PC-3 (cell line): ENCODE measurements at places on chromosomes 7 and 10. TPM values are rescaled to one million over a fixed set of nuclear protein-coding genes. Genes with fewer than 3 reads are reported as not detected.
A peak's percentile ranks its signal among the peaks of the same experiment; 100 is the strongest.

- H3K27ac ChIP-seq, result no peak overlapping the region
- peaks cover 10% of the 10 kb centered on the region for H3K4me1 ChIP-seq
- H3K36me3 ChIP-seq, result no peaks in the 10 kb centered on the region
- H3K4me3 ChIP-seq, result no peak overlapping the region
- H3K27me3 ChIP-seq, result no peaks in the 10 kb centered on the region
- no peak for DNase-seq
These were observed 28.9 kb downstream of the ADD3 start for GRCh38 chr10:110036640-110037039.

DNA sequence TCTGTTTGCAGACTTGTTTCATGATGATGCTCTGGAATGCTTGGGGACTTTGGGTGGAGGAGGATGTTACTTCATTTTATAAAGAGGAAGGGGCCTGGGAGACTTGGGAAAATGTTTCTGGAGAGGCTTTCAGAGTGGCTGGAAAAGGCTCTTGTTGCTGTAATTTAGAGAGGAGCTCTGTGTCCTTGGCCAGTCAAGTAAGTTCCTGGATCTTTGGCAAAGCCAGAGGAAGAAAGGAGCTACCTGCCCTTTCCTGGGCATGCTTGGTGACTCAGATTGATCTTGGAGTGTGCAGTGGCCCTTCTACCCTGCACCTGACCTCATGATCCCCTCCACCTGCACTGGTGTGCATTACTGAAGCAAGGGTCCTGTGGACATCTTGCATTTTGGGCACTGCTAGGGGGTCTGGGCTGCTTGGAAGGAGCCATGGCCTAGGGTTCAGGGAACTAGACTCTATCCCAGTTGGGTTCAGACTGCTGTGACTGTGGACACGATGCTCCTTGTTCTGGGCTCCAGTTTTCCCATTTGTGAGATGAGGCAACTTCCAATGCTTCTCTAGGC, 56.1 kb downstream of the ADCYAP1R1 start:
- no peak overlapping the region for H3K27ac ChIP-seq
- H3K36me3 ChIP-seq, result no peaks in the 10 kb centered on the region
- H3K27me3 ChIP-seq, result 0 out of 2 replicates have a peak, but pooled peaks cover 8% of the 10 kb centered on the region
- H3K4me3 ChIP-seq, result no peak overlapping the region
- no peaks in the 10 kb centered on the region for H3K4me1 ChIP-seq
- no peak for DNase-seq

DNA sequence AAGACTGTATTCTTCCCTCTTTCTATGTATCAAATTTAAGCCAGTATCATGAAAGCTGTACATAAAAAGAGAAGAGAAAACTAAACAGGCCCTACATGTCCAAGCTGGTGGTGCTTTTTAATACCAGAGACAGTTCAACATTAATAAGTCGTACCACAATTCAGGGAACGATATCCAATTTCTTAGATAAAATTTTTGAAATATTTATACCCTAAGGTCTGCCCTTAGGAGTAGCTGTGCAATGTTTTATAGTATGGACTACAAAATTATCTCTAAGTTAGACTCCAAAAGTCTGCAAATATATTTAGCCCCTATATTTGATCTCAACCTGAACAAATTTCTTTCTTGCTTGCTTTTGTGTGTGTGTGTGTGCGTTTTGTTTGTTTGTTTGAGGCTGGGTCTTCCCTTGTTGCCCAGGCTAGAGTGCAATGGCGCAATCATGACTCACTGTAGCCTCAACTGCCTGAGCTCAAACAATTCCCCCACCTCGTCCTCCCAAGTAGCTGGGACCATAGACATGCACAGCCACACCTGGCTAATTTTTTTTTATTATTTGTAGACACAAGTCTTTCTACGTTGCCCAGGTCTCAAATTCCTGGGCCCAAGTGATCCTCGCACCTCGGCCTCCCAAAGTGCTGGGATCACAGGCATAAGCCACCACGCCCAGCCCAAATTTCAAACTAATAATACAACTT, 13.2 kb downstream of the ARHGAP19 start:
- peaks cover 10% of the 10 kb centered on the region for H3K4me1 ChIP-seq
- H3K27me3 ChIP-seq, result no peaks in the 10 kb centered on the region
- H3K27ac ChIP-seq, result no peak overlapping the region
- no peaks in the 10 kb centered on the region for H3K36me3 ChIP-seq
- DNase-seq, result peak; percentile 6

DNA sequence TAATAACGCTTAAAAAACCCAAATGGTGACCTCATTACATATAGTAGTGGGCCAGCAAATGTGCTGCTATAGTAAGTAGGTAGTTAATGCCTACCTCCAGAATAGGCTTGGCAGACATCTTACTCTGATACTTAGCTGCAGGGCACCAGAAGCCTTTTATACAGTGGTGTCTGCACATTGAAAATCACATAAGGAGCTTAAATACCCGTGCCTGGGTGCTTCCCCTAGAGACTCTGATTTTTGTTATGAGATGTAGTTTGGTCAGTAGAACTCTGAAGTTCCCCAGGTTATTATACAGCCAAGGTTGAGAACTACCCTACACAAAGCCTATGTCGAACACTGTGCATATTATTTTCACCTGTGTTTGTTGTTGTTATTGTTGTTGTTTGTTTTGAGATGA, 47.2 kb downstream of the ANKIB1 start:
- no peak overlapping the region for H3K27ac ChIP-seq
- H3K4me3 ChIP-seq, result no peak overlapping the region
- no peak for DNase-seq
- no peaks in the 10 kb centered on the region for H3K27me3 ChIP-seq
- H3K36me3 ChIP-seq, result peaks cover 4% of the 10 kb centered on the region
- H3K4me1 ChIP-seq, result no peaks in the 10 kb centered on the region

GRCh38 chr10:119278126-119278709, 70.8 kb downstream of the GRK5 start:
- no peaks in the 10 kb centered on the region for H3K27me3 ChIP-seq
- no peak for DNase-seq
- no peaks in the 10 kb centered on the region for H3K36me3 ChIP-seq
- H3K4me3 ChIP-seq, result no peak overlapping the region
- H3K27ac ChIP-seq, result no peak overlapping the region

DNA sequence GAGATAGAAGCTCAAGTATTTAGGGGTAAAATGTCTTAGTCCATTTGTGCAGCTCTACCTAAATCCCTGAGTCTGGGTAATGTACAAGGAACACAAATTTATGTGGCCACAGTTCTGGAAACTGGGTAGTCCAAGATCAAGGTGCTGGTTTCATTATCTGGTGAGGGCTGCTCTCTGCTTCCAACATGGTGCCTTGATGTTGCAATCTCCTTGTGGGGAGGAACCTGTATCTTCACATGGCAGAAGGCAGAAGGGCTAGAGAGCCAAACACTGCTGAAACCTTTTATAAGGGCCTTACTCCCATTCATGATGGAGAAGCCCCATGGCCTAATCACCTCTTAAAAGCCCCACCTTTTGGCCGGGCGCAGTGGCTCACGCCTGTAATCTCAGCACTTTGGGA, 8.7 kb upstream of the BAZ1B start:
- H3K27me3 ChIP-seq, result no peaks in the 10 kb centered on the region
- no peak overlapping the region for H3K27ac ChIP-seq
- no peaks in the 10 kb centered on the region for H3K36me3 ChIP-seq

DNA sequence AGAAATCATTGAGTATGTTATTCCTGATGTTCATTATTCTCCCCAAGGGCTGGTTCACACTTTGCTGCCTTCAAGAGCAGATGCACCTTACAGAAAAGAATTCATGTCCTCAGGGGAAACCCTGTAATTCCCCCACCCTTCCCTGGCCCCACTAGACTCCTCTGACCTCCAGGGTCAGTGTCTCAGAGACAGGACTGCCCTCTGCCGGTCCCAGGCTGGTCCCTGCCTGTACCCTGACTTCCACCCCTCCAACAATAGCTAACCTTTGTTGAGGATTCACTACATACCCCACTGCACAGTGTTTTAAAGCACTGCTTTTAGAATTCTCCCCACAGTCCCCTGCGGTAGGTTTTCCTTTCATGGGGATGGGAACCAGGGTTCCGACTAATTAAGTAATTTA, 4.4 kb upstream of the SEPHS1 start:
- no peaks in the 10 kb centered on the region for H3K36me3 ChIP-seq
- no peaks in the 10 kb centered on the region for H3K27me3 ChIP-seq

GRCh38 chr7:11457419-11457818, 374.6 kb downstream of the THSD7A start:
- no peaks in the 10 kb centered on the region for H3K36me3 ChIP-seq
- peaks cover 10% of the 10 kb centered on the region for H3K4me1 ChIP-seq
- no peak for DNase-seq
- H3K27me3 ChIP-seq, result no peaks in the 10 kb centered on the region
- H3K27ac ChIP-seq, result no peak overlapping the region

DNA sequence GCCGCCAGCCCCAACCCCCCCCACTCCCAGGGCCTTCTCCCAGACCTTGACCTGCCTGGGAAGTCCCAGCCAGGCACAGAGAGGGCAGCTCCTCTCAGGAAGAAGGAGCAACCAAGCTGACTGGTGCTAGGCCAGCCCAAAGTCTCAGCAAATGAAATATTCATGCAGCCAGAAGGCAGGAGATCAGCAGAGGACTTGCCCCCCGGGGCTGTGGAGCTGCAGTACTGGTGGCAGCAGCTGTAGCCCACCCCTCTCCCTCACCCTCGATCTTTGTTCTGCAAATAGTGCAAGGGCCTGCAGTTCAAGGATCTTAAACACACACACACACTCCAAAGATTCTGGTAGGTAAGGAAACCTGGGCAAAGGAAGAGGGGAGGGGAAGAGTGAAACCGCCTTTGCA, 3.5 kb upstream of the SRRM3 start:
- H3K27me3 ChIP-seq, result no peaks in the 10 kb centered on the region
- DNase-seq, result no peak

GRCh38 chr7:134431815-134432214, 27.1 kb downstream of the AKR1B1 start:
- peaks cover 28% of the 10 kb centered on the region for H3K4me1 ChIP-seq
- H3K27me3 ChIP-seq, result no peaks in the 10 kb centered on the region
- H3K27ac ChIP-seq, result peak overlapping the region; percentile 56; the same call in 1 of the 2 replicates
- no peaks in the 10 kb centered on the region for H3K36me3 ChIP-seq
- DNase-seq, result peak; percentile 7
- peak overlapping the region; percentile 72 for H3K4me3 ChIP-seq

GRCh38 chr7:28182071-28182471, 1.5 kb upstream of the JAZF1 start:
- H3K4me1 ChIP-seq, result peaks cover 12% of the 10 kb centered on the region
- no peak for DNase-seq
- no peak overlapping the region for H3K4me3 ChIP-seq
- no peaks in the 10 kb centered on the region for H3K36me3 ChIP-seq

DNA sequence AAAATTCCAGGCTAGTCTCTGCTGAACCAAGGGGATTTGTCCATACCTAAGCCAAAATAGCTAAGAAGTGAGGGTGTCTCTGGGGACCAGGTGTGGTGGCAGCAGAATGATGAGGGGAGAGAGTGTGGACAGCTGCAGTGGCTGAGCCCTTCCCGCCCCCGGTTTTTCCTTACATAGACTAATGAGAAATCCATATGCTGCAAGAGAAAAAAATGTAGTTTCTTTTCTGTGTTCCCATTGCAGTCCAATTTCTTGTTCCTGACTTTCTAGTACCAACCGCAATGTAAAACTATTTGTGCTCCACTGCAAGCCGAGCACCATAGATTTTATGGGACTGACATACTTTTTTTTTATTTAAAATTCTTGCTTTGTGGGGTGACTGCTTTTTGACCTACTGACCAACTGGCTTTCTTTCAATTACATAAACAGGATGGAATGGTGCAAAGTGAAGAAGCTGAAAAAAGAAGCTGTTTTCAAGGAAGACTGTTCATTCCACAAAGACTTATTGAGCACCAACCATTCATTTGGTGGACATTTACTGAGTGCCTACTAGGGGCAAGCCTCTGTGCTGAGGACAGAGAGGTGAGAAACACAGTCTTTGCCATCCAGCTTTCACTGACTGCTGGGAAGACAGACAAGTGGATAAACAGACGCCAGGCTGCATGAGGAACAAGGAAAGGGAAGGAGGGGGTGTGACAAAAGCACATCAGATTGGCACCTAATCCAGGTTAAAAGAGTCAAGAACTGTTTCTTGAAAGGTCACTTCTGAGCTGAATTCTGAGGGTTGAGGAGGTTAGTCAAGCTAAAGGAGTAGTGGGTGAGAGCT, 9.8 kb downstream of the CEP41 start:
- no peaks in the 10 kb centered on the region for H3K27me3 ChIP-seq
- H3K27ac ChIP-seq, result no peak overlapping the region
- no peak overlapping the region for H3K4me3 ChIP-seq

LRRC18 gene
- not detected in 2 replicates for total RNA-seq

HTRA1 gene
- 18.6 and 21.3 TPM in 2 replicates for total RNA-seq

ADO gene
- total RNA-seq, result 107 and 129 TPM in 2 replicates

PAPOLB gene
- 0.29 and 0.40 TPM in 2 replicates for total RNA-seq

PRR15 gene
- total RNA-seq, result 23.4 and 26.6 TPM in 2 replicates

OPN1SW gene
- total RNA-seq, result not detected in 2 replicates

KDM7A gene
- total RNA-seq, result 2.8 and 3.2 TPM in 2 replicates
